ENCODE measurements at places on chromosomes 12 and 14.

DNA sequence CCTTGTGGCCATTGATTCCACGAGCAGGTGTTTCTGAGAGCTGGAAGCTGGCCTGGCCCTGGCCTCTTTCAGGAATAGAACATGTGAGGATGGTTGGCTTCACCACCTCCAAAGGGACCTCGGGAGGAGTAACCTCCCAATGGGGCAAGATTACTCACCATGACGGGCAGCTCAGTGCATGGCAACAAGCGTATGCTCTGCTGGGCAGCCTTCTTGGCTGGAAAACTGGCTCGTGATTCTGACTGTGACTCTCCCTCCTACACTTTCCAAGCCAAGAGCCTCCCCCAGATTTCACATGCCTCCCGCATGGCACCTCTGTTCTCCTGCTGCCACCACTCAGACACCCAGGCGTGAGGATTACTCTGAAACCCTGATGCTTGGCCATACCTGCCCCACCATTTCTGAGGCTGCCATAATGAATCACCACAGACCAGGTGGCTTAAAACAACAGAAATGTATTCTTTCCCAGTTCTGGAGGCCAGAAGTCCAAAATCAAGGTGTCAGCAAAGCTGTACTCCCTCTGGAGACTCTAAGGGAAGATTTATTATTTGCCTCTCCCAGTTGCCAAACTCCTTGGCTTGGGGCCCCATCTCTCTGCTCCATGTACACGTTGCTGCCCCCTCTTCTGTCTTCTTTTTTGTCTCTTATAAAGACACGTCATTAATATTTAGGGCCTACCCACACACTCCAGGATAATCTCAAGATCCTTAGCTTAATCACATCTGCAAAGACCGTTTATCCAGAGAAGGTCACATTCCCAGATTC is 215.9 kb downstream of the CHST11 start:
- no peak for DNase-seq

DNA sequence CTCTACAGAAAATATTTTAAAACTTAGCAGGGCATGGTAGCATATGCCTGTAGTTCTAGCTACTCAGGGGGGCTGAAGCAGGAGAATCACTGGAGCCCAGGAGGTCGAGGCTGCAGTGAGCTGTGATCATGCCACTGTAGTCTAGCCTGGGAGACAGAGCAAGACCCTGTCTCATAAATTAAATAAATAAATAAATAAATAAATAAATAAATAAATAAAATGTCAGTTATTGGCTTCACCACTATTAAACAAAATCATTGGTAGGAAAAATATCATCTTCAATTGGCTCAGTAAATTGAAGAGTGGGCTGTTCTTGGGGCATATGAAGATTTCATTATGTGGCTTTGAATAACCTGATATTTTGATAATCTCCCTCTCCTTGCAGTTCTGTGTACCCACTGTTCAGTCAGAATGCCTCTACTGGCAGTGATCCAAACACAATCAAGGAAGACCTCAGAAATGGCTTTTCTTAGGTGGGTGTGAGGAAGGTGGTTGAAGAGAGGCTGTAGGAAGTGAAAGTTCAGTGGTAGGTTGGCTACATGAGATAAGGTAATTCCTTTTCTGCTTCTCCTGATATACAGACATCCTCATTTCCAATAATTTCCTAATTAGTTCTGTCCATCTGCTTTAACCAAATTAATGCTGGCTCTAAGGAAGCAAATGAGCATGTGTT is 175.8 kb downstream of the MSRB3 start:
- DNase-seq: no peak

DNA sequence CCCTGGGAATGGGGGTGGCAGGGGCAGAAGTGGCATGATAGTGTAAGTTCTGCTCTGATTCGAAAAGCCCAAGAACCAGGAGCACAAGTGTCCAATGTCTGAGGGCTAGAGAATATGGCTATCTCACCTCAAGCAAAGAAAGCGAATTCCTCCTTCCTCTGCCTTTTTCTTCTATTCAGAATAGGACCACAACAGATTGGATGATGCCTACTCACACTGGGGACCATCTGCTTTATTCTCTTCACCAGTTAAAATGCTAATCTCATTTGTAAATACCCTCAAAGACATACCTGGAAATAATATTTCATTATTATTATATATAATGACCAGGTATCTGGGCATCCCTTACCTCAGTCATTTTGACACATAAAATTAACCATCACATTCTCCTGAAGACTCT is 808.7 kb downstream of the NRXN3 start:
- DNase-seq: no peak

DNA sequence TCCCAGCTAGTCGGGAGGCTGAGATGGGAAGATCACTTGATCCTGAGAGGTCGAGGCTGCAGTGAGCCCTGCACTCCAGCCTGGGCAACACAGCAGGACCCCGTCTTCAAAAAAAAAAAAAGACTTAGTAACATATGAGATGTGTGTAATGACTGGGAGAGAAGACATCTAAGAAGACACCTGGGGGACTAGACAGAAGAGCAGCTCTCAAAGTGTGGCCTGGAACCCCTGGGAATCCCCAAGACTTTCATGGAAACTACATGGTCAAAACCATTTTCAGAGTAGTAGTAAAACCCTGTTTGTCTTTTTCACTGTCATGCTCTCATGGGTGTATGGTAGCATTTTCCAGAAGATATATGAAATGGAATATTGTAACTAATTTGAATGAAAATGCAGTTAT is 45.3 kb downstream of the R3HDM2 start:
- DNase-seq: no peak

GRCh38 chr12:18521461-18521860 is 216.4 kb downstream of the PLCZ1 start:
- DNase-seq: no peak

DNA sequence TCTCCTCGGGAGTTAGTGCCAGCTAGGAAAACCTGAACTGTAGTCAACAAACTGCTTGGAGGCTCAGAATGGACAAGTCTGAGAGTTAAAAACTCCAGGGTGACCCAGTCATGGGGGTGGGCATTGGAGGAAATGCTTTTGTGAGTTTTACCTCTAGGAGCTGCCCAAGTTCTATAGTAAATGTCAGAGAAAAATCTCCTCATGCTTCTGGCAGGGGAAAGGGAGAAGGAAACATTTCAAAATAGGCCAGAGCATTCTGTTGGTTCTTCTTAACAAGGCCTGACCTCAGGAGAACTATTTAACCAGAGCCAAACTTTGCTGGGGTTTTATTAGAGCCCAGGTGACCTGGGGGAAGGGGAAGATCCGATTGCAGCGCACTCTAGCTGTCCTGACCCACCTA is 12.3 kb downstream of the NINJ2 start:
- no peak for DNase-seq

- no peak for DNase-seq
Observed at GRCh38 chr12:54047160-54047963, 6.3 kb upstream of the HOXC4 start.

- no peak for DNase-seq
Observed at GRCh38 chr12:65171870-65172269, 2.5 kb downstream of the LEMD3 start.

- no peak for DNase-seq
Observed at GRCh38 chr12:129696926-129697325, 206.9 kb downstream of the TMEM132D start.

GRCh38 chr12:112169966-112170365 is 44.6 kb downstream of the TRAFD1 start:
- no peak for DNase-seq

DNA sequence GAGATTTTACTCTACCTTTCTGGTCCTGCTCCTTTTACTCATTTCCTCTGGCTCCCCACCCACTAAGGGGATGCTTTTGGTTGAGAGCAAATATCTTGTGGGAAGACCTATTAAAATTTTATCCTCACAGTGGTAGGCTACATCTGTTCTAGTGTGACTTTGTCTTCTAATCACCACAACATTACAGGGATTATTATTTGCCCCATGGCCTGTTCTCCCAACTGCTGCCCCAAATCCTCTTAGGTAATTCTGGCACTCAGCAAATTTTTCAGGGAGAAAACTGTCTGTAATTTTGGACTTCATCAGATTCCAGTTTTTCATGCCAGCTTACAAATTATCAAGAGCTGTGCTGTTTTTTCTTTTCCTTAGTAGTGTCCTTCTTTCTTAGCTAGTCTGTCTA is 172.3 kb downstream of the GPHN start:
- no peak for DNase-seq

DNA sequence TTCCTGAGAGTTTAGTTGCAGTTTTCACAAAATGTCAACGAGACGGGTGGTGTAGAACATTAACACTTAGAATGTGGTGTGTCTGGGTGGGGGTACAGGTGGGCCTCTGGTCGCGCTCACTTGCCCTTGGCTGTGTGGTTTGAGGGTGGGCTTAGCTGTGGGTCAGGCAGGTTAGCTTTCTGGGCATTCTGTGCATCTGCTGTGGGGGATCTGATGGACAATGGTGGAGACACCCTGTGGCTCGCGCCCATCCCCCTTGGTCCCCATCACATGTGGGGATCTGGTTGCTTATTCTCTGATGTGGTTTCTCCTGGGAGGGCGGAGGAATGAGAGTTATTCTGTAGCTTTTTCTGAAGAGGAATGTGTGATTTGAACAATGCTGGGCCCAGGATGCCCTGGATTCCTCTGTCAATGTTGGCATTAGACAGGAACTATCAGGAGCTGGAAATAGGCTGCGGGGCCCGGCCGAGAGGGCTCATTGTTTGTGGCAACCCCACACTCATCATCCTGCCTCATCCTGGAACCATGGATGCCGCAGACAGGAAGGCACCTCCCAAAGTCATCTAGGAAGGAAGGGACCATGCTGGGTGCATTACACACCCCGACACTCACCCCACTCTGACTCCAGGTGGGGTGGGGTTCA is 101.6 kb downstream of the TSPAN9 start:
- DNase-seq: no peak

DNA sequence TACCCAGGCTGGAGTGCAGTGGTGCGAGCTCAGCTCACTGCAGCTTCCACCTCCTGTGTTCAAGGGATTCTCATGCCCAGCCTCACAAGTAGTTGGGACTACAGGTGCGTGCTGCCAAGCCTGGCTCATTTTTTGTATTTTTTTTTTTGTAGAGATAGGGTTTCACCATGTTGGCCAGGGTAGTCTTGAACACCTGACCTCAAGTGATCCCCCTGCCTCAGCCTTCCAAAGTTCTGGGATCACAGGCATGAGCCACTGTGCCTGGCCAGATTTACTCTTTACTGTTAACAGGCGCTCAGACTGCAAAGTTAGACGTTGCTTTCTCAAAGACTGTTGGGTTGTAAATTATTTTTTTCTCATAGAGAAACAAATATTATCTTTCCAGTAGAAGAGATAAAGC is 46.1 kb upstream of the LRRK2 start:
- DNase-seq: no peak

- DNase-seq: no peak
Observed at GRCh38 chr12:49867570-49868341, 24.9 kb upstream of the BCDIN3D start.

DNA sequence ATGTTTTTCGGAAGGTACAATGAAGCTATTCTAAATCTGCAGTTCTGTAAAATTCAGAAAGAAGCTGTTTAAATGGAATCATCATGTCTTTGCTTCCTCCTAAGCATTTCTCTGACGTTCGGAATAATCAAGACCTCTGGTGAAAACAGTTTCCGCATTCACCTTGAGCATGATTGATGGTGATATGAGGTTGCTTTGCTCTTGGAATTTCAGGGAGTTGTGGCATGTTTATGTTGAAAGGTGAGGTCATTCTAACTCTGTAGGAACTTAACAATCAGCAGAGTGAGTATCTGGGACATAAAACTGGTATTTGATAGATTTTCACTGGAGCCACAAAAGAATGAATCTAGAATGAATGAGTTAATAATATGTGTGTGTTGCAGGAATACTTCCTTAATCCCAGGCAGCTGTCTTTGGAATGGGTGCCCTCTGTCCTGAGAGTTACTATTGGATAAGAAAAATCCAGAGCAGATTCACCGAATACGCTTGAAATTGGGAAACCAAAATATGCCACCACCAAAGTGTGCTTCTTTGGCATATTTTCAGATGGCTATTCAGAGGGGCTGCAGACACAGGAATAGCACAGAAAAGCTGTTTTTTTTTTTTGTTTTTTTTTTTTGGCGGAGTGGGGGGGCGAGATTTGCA is 599.1 kb downstream of the CCER1 start:
- DNase-seq: no peak

DNA sequence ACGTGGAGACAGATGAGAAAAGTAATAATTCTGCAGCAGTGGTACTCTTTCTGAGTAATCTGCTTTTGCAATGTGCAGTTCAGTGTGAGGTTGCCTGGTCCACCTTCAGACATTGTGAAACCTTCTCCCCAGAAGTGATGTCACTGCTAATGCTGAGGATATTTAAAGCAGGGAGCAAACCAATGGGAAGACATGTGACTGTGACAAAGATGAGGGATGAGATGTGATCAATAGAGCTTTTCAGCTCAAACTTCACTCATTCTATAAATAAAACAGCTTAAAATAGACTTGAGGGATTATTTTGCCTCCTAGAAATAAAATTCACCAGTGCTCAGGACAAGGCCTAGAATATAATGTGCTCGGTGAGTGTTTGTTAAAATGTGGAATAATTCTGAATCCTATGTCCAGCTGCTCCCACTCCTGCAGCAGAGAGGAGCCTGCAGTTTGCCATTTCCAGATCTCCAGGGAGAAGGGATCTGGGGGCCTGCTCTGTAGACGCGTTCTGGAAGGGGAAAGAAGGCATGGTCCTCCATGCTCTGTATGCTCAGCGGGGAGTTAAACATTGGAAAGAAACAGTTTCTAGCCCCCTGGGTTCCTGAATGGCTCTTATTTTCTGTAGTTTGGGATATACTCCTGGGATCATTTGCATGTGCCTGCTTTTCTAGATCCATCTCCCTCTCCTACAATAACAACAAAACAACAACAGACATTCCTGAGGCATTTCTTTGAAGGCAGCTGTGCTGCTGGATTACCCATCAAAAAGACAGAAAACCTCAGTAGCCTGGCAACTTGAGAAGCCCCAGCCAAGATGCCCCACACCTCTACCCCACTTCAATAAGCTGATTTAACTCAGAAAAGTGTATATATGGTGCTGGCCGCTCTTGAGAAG is 8.9 kb downstream of the SLC7A8 start:
- no peak for DNase-seq

- DNase-seq: no peak
Observed at GRCh38 chr12:52141306-52141705, 50.5 kb downstream of the KRT80 start.
